Upper lobe of left lung (tissue), 6 donors: ENCODE measurements at places on chromosomes 5 and 9. TPM values are rescaled to one million over a fixed set of nuclear protein-coding genes. Genes with fewer than 3 reads are reported as not detected.

Gene TMC1
- total RNA-seq: not detected

GRCh38 chr5:131536211-131536826 lies 98.7 kb downstream of the RAPGEF6 start:
- no peaks in the 10 kb centered on the region for H3K27me3 ChIP-seq
- DNase-seq: no peak
- H3K36me3 ChIP-seq: no peaks in the 10 kb centered on the region
- H3K4me3 ChIP-seq: no peak overlapping the region

GRCh38 chr5:94544875-94545547 lies 73.4 kb downstream of the KIAA0825 start:
- peaks cover 5% of the 10 kb centered on the region for H3K4me1 ChIP-seq
- H3K36me3 ChIP-seq: no peaks in the 10 kb centered on the region
- no peak for DNase-seq
- H3K27me3 ChIP-seq: no peaks in the 10 kb centered on the region
- H3K27ac ChIP-seq: no peak overlapping the region
- no peak overlapping the region for H3K4me3 ChIP-seq

- H3K27me3 ChIP-seq: no peaks in the 10 kb centered on the region
- H3K27ac ChIP-seq: no peak overlapping the region
- H3K4me1 ChIP-seq: no peaks in the 10 kb centered on the region
Measured at GRCh38 chr9:121868626-121869025, 217.2 kb downstream of the DAB2IP start.

DNA sequence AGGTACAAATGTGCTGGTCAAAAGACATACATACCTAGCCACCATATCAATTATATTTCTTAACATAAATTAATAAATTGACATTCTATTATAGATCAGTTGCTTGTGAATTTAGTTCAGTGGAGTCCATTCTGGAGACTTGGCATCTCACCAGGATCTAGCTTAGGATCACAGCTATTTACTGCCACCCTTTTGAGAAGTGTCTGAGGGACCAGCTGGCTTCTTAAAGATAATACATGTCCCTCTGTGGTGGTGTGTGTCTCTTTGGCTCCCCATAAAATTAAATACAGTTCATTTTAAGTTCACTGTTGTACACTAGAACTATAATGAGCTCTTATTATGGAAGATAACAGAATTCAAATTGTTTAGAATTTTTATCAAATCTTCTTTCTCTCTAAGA lies 290.7 kb downstream of the PRELID2 start:
- H3K27ac ChIP-seq: no peak overlapping the region
- no peaks in the 10 kb centered on the region for H3K36me3 ChIP-seq
- no peaks in the 10 kb centered on the region for H3K27me3 ChIP-seq
- DNase-seq: no peak

DNA sequence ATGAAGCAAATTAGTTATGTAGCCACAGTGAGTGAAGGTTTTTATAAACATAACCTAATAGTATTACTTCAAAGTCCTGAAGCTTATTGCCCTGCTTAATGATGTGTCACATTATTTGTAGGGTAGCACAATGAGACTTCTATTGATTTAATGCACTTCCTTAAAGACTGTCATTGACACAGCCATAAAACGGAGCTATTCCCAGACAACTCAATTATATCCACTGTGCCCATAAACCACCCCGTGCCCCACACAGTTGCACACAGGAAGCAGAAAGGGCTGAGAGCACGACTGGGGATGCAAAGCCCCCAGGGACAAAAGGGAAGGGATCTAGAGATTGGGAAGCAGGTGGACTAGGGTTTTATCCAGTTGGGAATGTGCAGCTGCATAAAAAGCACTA lies 37.0 kb downstream of the TRIM32 start:
- no peak overlapping the region for H3K27ac ChIP-seq
- H3K36me3 ChIP-seq: no peaks in the 10 kb centered on the region
- H3K27me3 ChIP-seq: no peaks in the 10 kb centered on the region
